ENCODE measurements at places on chromosomes 4 and X. TPM values are rescaled to one million over a fixed set of nuclear protein-coding genes. Genes with fewer than 3 reads are reported as not detected.

APLN gene
- polyA plus RNA-seq: 15.7 TPM

DNA sequence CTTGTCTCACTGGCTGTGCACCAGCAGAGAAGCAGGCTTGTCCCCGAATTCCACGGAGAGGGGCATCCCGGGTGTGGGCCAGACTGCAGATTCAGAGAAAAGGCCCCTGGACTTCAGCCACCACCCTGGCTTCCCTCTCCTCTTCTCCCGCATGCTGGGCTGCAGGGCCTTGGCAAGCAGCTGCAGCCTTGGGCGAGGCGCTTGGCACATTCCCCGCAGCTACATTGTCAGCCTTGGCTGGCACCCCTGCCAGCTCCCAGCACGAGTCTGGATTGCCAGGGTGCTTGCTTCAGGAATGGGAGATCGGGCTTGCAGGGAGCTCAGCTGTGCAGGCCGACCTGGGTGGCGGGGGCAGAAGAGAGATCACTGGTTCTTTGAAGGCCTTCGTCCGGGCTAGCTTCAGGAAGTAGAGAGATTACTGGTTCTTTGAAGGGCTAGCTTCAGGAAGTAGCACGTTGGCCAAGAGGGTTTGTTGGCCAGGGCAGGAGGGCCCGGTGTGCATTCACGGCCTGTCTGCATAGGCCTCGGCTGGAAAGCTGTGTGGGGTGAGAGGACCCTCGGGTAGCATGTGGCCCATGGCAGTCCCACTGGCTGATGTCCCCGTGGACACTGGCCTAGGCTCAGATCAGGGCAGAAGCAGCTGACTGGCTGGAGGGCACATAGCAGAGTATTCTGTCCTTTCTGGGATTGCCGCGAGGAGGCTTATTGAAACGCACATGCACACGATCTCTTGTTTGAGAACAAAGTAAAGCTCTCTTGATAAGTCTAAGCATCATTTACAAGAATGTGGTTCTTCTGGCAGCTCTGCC is 2.7 kb downstream of the ABCD1 start:
- DNase-seq: peak; percentile 24

- DNase-seq: no peak
These were observed 4.3 kb downstream of the KLHL5 start for GRCh38 chr4:39066371-39066770.

GRCh38 chr4:41456559-41457101 is 81.3 kb upstream of the LIMCH1 start:
- no peak for DNase-seq

GRCh38 chr4:96166806-96167205 is 326.9 kb downstream of the PDHA2 start:
- DNase-seq: no peak

PLXNB3 gene
- 1.9 TPM for polyA plus RNA-seq

DNA sequence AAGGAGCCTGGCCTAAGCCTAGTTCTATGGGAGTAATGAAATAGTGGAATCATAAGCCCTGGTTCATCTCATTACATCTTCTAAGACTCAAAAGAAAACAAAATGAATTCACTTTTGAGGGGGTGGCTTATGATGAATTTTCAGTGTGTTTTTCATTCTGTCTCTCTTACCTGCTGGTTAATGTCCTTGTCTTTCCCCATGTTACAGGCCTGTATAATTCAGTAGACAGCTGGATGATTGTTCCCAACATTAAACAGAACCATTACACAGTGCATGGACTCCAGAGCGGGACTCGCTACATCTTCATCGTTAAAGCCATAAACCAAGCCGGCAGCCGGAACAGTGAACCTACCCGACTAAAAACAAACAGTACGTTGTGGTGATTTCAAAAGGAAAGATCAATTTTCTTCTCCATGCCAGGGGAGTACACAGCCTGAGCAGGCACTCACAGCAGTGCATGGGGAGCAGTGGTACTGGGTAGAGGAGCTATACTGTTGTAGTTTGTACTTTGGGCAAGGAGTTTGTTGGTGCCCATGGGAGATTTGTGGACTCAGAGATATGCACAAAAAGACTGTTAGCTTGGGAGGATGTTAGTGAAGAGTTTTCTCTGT is 57.9 kb downstream of the TEX13B start:
- no peak for DNase-seq

GRCh38 chr4:5940470-5941203 is 47.8 kb upstream of the CRMP1 start:
- no peak for DNase-seq

WAS gene
- polyA plus RNA-seq: 4.2 TPM

CDKL5 gene
- 5.6 TPM for polyA plus RNA-seq

AADAT gene
- 19.2 TPM for polyA plus RNA-seq

GC gene
- polyA plus RNA-seq: not detected

- DNase-seq: no peak
These were observed 1.9 kb downstream of the GK start for GRCh38 chrX:30654989-30655607.

NDNF gene
- polyA plus RNA-seq: 6.8 TPM

- peak; percentile 31 for DNase-seq
These were observed at the start of gene NSG1 for GRCh38 chr4:4386736-4387392. NSG1 (plus strand) TSS chr4:4387102; CDS start chr4:4387630, 528 bp downstream.

DGKK gene
- not detected for polyA plus RNA-seq

GABRG1 gene
- polyA plus RNA-seq: not detected

- DNase-seq: no peak
These were observed 56.6 kb downstream of the ANAPC10 start for GRCh38 chr4:145041378-145041777.

DNA sequence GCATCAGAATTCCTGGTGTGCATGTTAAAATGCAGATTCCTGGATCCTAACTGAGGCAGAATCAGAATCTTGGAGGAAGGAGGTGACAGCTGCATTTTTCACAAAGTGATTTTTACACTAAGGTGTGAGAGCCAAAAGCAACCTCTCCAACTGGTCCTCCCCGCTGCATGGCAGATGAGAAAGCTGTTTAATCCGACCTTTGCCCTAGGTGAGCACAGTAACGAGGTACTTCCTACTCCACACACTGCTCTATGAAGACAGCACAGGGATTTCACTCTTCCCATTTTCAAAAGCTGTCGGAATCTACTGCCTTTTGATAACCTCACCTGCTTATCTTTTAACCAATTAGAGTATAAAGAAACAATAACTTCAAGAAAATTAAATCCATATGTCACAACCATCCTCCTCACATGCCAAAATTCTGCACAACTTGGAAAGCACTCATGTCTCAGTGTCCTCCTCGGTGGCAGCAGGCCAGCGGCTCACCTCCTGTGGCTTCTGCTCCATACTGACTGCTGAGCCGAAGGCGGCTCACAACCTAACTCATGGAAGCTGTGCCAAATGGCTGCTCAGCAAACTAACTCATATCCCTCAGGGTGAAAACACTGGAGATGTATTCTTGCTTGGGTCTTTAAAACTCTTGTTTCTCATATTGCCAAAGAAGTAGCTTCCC is 3.6 kb downstream of the CASP6 start:
- no peak for DNase-seq

XAGE1A gene
- polyA plus RNA-seq: not detected

CTAG2 gene
- not detected for polyA plus RNA-seq

AMELX gene
- polyA plus RNA-seq: not detected

DNA sequence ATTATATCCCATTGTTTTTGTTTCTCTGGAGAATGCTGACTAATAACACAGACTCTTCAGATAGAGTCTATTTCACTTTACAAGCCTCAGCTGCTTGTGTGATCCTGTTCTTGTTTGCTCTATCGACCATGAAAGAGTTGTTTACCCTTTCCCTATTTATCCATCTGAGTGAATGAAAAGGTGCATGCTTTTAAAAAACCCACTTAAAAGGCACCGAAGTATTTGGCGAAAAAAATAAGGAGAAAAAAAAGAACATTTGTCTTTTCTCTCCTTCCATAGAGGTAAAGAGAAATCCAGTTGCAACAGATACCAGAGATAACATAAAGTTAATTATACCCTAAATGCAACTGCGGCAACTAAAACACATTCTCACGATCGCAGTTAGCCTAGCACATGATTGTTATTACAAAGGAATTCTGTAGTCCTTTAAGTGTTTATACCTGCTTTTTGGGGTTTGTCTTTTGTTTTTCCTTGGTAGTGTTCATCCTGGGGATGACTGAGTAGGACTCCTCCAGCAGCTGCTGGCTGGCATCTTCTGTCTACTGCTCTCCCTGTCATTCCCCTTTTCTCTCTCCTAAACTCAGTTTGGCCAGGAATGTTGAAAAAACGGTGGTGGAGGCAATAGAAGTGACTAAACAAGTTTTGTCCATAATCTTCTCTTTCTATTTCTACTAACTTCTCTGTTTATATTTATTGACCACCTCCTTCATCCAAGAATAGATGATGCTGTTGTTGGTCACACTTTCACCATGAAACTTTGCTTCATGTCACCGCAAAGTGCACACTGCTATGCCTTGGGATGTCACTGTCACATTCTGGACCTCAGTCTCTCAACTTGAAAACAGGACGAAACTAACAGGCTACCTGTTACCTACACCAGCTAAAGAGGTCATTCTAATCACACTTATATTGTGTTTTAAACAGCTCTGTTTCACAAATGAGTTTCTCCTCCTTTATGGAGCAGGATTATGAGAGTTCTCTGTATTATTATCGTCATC is 41.9 kb upstream of the FRAS1 start:
- no peak for DNase-seq

SPIN3 gene
- polyA plus RNA-seq: 12.7 TPM

GRCh38 chrX:102835504-102836146 is 101.4 kb upstream of the RAB40AL start:
- peak; percentile 3 for DNase-seq

SMIM10 gene
- polyA plus RNA-seq: 15.0 TPM

GPR50 gene
- polyA plus RNA-seq: 0.23 TPM

SH3TC1 gene
- polyA plus RNA-seq: 12.1 TPM

CABS1 gene
- polyA plus RNA-seq: not detected

PHOX2B gene
- polyA plus RNA-seq: not detected

GRCh38 chr4:185512516-185512915 is 22.8 kb downstream of the PDLIM3 start:
- no peak for DNase-seq
